ENCODE measurements at places on chromosomes 16 and 17. TPM values are rescaled to one million over a fixed set of nuclear protein-coding genes. Genes with fewer than 3 reads are reported as not detected.
A peak's percentile ranks its signal among the peaks of the same experiment; 100 is the strongest.

The DLX4 gene
- not detected for total RNA-seq

The TMEM88 gene
- 6.8 TPM for total RNA-seq

DNA sequence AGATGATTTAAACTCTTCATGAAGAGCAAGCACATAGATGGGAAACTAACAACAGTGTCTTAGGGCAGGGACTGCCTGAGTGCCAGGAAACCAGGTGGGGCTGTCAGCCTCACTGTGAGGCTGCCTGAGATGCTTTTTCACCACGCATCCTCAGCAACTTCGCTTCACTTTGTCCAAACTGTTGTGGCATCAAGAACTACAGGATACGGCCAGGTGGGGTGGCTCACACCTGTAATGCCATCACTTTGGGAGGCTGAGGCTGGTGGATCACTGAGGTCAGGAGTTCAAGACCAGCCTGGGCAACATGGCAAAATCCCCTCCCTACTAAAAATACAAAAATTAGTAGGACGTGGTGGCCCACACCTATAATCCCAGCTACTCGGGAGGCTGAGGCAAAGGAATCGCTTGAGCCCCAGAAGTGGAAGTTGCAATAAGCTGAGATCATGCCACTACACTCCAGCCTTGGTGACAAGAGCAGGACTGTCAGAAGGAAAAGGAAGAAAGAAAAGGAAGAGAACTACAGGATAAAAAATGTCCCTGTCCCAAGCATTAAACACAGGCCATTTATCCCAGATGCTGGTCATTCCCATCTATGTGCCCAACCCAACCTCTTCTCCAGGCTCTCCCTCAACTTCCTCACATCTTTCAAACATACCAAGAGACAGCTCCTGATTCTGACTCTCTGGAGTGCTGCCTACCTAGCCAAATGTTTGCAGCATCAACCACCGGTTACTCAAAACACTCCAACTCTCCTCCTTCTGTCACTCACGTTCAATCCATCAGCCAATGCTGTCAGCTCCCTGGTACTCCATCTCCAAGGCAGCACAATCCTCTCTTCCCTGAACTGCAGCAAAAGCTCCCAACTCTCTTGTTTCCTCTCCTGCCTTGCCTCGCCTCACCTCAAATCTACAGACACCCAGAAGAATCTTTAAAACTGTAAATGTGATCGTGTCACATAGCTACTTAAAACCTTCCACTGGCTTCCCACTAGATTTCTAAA is 1.6 kb downstream of the EIF4A3 start:
- peak overlapping the region; percentile 79 for H3K4me3 ChIP-seq
- peak; percentile 49 for DNase-seq
- H3K27me3 ChIP-seq: no peaks in the 10 kb centered on the region
- H3K4me1 ChIP-seq: peaks cover 33% of the 10 kb centered on the region
- peak overlapping the region; percentile 93 for H3K27ac ChIP-seq

DNA sequence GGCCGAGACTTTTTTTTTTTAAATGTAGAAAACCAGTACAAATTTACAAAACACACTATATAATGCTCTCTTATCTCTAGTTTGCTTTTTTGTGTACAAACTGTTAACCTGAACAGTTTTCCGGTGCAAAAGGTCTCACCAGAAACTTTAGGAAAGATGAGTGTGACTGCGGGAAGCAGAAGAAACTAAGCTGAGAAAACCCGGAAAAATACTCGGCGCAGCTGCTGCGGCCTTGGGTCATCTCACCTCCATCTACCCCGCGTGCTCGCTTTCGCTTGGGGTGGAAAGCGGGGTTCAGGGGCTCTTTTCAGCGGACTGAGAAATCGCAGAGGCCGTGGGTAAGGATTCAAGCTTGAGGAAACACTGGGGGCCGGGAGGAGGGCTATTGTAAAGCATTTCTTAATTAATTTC is 1.8 kb downstream of the SALL1 start:
- no peak for DNase-seq
- H3K27ac ChIP-seq: no peak overlapping the region
- H3K4me3 ChIP-seq: no peak overlapping the region
- H3K36me3 ChIP-seq: no peaks in the 10 kb centered on the region

- H3K4me3 ChIP-seq: no peak overlapping the region
- DNase-seq: no peak
- H3K27me3 ChIP-seq: peaks cover 30% of the 10 kb centered on the region
These were observed 8.7 kb downstream of the PPM1E start for GRCh38 chr17:58764373-58764772.
